Forelimb muscle (tissue), 1 donor: ENCODE measurements at places on chromosomes 2 and 18.

- DNase-seq: no peak
Measured at GRCh38 chr2:15346624-15347023, 214.5 kb downstream of the NBAS start.

GRCh38 chr2:191382801-191383200 lies 137.6 kb downstream of the MYO1B start:
- DNase-seq: no peak

DNA sequence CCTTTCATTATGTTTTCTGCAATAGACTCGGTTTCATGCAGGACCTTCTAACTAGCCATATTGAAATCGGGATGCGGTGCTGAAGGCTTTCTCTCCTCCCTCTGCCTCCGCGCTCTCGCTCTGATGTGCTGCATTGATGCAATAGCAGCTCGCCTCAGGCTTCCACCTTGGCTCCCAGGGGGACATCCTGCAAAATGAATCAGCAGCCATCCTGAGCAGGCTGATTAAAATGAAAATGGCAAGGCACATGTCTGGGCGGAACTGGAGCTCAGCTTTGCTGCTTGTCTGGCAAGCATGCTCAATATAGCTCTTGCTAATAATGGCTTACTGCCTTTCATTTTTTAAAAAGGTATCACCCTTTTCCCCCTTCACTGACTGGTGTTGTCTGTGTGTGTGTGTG lies 806 bp upstream of the MYT1L start:
- no peak for DNase-seq

GRCh38 chr18:55262021-55262560 lies 302.8 kb upstream of the CCDC68 start:
- DNase-seq: no peak

GRCh38 chr18:44731530-44732237 lies 51.0 kb downstream of the SETBP1 start:
- DNase-seq: no peak

DNA sequence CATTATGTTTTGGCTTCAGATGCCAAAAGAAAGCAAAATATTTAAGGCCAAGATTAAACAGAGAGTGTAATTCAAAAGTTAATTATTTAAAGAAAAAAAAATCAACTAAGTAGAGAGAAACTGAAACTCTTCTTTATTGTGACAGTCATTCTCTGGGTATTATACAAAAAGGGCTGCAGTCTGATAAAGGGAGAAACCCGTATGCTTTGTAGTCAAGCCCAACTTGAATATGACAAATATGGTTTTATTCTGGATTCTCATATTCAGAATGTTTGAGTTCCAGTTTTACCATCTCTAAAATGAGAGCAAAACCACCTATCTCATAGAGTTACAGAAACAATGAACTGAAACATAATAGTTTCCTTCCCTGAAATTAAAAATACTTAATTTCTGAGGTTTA lies 8.2 kb downstream of the CDH2 start:
- no peak for DNase-seq

GRCh38 chr2:45879406-45879805 lies 227.9 kb downstream of the PRKCE start:
- no peak for DNase-seq

- no peak for DNase-seq
Measured at GRCh38 chr2:177629357-177630024, 236.9 kb downstream of the AGPS start.

- DNase-seq: no peak
Measured at GRCh38 chr2:232492236-232492848, 4.7 kb upstream of the ECEL1 start.

DNA sequence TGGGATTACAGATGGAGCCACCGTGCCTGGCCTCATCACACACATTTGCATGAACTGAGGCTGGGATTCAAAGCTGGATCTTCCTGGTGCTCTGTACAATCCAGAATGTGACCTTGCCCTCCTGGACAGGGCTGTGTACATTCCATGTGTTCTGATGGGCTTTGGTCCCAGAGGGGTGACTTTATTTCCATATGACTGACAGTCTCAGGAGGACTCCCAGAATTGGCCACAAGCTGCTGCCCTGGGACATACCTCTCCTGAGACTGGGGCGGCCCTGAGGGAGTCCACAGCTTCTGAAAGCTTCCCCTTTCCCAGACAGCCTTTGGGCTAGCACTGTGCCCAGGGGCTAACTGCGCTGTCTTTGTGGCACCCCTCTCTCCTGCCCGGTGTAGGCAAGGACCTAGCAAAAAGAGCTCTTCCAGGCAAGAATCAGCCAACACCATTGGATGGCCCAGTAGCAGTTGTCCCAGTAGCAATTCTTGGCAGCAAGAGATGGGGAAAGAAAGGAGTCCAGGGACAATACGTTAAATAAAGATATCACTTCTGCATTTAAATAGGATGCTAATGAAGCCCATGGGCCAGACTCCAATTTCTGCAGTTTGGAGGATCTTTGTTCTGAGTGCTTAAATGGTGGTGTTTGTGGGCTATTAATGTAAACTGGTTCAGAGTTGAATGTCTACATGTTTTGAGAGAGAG lies 26.4 kb upstream of the ZNF532 start:
- no peak for DNase-seq

DNA sequence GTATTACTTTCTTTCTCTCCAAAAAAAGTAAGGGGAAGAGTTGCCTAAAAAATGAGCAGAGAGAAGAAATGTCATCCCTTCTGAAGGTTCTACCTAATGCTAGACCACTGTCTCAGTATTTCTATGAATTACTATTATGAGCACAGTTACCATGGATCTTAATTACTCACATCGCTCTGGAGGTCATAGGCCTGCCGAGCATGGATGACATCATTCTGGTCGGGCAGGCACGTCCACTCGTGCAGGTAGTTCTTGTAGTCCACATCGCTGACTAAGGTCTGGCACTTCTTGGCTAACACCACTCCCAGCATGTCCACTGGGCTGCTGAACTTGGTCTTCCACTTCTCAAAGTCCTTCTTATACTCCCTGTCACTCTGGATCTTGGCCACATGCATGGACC lies 106.9 kb downstream of the NEB start:
- no peak for DNase-seq

DNA sequence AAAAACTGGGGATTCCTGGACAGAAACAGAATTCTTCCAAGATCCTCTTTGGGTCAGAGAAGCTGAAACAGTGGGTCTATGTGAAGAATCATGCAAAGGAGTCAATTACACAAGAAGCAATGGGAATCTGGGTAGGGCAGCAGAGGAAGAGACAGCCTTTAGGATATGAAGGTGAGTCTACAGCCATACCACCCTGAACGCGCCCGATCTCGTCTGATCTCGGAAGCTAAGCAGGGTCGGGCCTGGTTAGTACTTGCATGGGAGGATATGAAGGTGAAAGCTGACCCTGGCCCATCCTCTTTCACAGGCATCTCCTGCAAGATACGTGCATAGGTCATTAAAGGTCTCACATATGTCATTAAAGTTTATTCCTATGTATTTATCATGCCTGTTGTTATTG lies 1080.9 kb upstream of the FANCL start:
- no peak for DNase-seq

- no peak for DNase-seq
Measured at GRCh38 chr18:56115071-56116015, 523.0 kb downstream of the TXNL1 start.

DNA sequence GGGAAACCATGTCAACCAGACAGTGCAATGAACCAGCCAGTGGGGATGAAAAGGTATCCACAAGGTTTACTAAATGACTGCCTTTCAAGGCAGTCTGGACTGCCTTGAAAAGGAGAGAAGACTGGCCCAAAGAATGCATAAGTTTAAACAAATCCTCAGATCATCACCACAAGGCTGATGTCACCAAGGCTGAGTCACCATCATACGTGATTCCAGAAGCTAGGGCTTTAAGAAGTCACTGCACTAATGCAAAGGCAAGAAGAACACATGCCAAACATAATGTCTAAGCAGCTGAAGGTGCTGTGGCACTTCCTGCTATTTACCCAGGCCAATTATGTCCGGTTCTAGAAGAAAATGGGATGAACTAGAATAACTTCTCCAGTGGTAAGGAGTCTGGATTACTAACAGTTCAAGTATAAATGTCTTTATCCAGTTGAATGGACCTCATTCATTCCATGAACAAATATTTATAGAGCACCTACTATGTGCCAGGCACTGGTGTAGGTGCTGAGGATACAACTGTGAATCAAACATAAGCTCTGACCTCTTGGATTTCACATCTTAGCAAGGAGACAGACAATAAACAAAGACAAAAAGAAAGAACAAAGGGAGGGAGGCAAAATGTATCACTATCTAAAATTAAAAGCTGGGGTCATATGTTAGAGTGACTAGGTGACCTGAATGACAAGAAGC lies 37.6 kb upstream of the ONECUT2 start:
- no peak for DNase-seq

- no peak for DNase-seq
Measured at GRCh38 chr2:168698969-168699368, 103.5 kb upstream of the NOSTRIN start.

DNA sequence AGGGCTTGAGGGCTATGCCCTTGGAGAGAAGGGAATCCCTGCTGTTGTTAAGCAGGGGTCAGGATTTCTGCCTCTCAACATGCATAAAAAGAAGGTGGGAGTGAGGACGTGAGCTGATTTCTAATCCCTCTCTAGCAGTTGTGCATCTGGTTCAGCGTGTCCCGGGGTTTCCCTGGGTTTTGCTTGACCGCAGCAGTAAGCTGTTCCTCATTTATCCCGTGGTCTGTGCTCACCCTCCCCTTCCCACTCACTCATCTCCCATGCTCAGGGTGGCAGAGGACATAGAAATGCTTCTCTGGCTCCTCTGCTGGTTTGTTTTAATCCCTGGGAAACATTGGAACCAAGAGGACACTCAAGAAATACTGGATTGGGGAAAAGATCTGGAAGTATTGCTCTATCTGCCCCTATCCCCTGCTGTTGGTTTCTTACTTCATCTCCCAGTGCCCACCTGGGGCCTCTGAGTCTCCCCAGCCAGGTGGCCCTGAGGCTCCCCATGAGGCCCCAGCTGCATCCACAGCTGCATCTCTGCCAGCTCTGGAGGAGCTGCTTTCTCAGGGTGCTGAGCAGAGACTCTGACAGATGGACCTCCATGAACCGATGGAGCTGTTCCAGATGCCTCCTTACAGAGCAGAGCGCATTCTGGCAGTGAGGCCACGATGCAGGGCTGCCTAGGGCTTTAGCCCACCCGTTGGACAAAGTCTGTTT lies 36.1 kb downstream of the TET3 start:
- DNase-seq: no peak

DNA sequence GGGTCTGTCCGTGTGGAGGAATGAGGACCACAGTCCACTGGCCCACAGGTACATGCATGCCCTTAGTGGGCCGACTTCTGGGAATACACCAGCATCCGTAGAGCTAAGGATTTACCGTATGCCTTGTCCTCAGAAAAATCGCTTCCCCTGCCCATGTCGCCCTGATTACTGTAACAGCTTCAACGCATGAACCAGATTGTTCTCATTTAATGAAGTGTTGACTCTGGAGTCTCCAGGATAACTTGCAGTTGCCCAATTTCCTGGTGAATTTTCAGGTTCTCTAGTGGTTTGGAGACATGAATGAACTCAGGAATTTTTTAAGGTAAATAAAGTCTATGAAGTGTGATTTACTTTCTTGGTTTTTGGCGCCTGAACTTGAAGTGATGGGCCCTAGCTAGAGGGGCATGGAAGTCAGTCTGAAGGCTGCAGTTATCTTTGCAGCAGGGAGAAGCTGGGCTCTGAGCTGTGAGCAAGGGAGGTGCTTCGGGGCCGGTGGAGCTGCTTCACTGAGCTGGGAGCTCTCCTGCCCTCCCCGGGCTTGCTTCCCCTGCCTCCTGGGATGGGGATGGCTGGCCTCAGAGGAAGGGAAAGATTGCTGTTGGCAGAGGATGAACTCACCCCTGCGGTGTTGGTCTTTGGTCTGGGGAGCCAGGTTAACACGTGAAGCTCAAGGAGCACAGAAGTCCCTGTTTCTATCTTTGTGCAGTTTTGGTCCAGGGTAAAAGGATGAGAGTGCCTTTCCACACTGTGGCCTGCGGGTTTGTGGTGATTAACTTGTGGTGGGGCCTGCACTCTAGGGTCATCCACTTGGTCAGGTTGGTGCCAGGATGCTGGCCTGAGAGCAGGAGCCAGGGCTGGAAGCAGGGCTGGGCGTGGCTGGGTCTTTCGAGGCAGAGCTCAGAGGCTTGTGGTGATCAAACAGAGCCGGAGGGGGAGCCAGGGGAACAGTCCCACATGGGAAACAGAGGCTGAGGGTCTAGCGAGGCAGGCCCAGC lies 28.1 kb downstream of the TCF7L1 start:
- DNase-seq: no peak

DNA sequence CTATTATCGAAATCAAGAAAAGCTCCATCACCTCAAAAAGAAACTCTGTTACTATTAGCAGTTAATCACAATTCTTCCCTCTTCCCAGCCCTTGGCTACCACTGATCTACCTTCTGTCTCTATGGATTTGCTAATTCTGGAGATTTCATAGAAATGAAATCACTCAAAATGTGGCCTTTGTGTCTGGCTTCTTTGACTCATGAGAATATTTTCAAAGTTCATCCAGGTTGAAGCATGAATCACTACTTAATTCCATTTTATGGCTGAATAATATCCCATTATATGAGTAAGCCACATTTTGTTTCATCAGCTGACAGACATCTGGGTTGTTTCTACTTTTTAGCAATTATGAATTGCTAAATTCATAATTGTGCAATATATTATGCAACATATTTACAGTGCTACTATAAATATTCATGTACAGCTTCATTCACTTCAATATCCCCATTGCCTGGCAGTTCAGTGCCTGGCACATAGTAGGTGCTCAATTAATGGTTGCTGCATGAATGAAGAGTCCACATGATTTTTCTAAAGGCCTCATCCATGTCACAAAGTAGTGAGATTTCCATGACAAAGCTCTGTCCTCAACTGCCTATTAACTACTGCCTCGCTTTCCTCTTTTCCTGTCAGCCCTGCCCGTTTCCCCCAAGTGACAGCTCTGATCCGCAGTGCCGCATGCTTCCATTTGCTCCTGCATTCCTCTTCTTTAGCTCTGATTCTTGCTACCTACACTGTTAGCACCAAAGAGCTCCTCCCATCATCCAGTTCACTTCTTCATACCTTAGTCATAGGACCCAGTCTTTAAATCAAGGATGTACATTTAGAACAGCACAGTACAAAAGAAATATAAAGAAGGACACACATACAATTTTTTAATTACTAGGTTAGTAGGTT lies 32.8 kb downstream of the CCDC93 start:
- no peak for DNase-seq

GRCh38 chr2:199762963-199763362 lies 88.0 kb downstream of the FTCDNL1 start:
- DNase-seq: no peak

DNA sequence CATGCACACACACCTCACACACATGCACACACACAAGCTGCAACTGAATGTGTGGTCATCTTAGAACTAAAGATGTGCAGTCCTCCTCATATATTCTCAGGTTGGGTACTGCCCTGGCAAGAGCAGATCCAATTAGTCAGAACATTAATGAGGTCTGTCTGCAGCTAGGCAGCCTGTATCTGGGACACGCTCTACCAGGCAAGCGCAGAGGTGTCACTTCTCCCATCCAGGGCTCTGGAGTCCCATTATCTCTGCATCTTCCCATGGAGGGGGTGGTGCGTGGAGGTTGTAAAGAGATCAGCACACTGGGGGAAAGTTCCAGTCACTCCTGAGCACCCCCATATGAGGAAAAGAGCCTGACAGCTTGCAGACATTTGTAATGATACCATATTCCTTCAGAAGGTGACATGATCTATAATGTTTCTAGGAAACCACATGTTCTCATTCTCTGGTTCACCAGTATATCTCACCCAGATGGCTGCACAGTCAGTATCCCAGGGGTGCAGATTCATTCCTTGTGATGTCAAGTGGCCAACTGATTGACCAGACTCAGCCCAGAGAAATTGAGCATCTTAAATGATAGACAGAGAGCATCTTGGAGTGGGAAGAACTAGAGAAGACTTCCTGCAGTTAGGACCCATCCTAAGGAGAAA lies 95.4 kb downstream of the RTN4 start:
- DNase-seq: no peak

GRCh38 chr2:48417856-48418838 lies 111.8 kb upstream of the STON1 start:
- DNase-seq: no peak
